ENCODE measurements at places on chromosomes 6 and 20.

- no peak for DNase-seq
These were observed 376.9 kb downstream of the RNGTT start for GRCh38 chr6:88586371-88587149.

DNA sequence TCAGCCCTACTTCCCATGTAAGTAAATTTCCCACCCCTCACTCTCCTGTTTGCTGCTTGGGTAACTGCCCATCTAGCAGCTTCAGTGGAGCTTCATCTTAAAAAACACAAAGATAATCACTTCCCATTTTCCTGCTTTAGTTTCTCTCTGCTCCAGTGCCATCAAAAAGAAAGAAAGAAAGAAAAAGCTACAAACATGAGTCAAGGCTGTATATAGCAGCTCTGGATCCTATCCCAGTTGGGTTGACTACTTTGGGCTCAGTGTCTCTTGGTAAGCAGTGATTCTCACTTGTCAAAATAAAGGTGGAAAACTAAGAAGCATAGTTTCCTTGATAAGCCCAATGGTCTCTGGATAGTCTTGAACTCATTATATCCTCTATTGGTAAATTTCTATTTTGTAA, 48.7 kb upstream of the SRPK1 start:
- no peak for DNase-seq

DNA sequence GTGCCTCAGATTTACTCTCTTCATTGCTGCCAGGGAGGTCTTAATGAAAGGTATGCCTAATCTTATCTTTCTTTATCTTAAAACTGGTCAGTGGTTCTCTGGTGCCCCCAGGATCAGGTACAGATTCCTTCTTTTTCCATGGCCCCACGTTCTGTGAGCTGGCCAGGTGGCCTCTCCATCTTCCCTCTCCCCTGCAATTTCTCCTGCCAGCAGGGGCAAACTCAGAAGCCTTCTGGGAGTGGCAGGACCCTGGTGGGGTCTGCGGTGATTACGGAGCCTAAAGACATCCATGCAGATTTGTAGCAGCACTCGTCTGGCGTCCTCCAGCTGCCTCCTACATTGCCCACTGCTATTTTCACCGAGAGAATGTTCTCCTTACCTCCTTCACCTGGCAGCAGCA, 95.8 kb downstream of the CCDC170 start:
- DNase-seq: no peak

- no peak for DNase-seq
These were observed 38.4 kb upstream of the LRRC1 start for GRCh38 chr6:53756396-53756795.

- DNase-seq: no peak
These were observed 16.0 kb downstream of the AKAP12 start for GRCh38 chr6:151255811-151256210.

DNA sequence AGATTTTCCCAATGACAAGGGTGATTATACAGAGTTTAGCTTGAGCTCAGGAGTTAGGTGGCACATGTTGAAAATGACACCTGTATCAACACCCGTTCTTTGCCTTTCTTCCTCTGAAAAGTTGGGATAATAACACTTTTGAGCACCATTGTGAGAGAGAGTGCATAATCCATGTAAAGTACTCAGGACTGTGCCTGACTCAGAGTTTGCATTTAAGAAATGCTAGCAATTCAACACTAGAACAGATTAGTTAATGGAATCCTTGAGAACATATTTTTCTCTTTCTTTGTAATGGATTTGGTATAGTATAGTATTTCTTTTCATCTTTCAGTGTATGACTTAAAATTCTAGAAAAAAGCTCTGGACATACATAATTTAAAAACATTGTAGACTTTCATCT, 449.2 kb downstream of the GJA1 start:
- DNase-seq: no peak

DNA sequence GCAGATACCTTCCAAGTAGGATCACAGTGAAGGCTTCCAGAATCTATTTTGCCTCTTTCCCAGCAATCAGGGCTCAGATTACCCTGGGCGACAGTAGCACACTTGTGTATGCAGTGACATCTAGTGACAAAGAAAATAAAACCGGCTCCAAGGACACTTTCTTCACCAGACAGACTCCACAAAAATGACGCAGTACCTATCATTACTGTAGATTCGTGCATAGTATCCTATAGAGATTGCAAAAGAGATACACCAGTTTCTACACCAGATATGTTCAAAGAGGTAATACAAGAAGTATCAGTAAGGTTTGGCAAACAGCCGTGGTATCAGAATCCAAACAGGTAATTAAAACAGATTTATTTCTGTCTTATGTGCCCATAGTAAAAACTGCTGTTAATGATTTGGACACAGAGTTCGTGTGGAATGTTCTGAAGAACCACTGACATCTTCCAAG, 600.4 kb upstream of the JAG1 start:
- no peak for DNase-seq

- no peak for DNase-seq
These were observed 1.0 kb downstream of the SYNE1 start for GRCh38 chr6:152636021-152636608.

DNA sequence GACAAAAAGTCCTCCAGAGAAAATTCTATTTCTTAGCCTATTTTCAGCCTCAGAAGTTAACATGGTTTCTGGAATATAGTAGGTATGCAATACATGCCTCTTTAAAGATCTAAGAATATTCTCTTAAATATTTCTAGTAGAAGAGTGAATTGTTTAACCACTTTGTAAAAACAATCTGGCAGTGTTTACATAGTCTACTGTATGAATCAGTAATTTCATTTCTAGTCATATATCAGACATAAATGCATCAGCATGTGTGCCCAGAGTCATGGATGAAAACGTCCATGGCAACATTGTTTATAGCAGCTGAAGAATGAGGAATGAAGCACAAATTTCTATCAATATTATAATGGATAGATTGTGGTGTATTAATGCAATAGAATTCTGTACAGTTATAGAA, 124.9 kb downstream of the NKAIN2 start:
- no peak for DNase-seq

- DNase-seq: no peak
These were observed 5.6 kb upstream of the BLCAP start for GRCh38 chr20:37533154-37533715.

DNA sequence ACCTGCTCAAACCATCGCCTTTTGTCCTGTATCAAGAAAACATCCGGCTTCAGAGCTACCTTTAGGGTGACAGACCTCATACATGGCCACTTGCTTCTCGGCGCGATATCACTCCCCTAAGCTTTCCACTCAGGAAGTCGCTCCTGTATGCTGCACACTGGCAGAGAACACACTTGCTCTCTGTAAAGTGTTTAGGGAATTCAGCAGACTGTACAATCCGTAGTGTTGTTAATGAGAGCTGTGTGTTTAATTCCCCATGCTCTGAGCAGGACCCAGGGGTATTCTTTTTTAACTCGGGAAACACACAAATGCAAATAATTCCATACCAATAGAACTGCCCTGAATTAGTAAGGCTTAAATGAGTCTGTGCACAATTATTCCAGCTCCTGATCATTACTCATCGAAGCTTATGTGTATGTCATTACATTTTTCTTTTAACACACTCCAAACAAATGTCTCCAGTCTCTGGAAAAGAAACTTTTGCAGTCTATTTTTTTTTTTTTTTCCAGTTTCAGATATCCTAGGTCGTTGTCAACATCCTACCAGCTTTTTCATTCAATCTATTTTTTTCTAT, 338.7 kb upstream of the ARID1B start:
- DNase-seq: no peak

DNA sequence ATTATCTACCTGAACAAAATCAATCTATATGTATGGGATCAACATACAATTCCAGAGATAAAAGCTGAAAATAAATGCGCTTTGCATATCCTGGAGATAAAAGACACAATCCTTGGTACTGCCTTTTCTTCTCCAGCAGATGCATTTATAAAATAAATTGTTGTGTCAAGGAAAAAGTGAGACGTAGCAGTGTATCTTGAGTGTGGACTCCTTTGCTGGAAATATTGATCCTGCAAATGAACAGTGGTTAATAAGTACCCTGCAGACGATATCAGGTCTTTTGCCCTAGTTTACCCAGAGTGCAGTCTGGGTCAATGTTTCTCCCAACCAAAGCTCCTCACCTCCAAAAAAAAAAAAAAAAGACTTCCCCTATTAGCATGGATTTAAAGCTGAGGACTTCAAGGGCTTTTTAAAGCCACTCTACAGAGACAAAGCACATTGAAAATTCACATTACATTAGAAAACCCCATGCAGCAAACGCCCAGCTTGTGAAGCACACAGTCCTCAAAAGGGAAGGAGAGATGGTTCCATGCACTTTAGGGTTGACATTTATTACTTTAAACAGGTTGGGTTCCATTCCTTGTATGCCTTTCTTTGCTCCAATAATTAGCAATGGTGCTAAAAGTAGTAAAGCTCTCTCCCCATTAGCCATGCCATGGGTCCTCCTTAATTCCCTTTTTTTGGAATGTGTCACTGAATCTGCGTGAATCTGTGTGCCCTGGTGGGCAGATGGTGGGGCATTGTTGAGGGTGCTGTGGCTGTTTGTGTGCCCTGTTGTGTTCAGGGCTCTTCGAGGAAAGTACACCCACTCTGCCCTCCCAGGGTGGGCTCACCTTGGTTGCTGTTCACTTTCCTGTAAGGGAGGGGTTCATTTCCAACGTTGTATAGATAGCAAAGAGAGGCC, 21.1 kb downstream of the FOXA2 start:
- DNase-seq: no peak

- peak; percentile 14 for DNase-seq
These were observed 139.7 kb downstream of the PRDM13 start for GRCh38 chr6:99746261-99746895.

DNA sequence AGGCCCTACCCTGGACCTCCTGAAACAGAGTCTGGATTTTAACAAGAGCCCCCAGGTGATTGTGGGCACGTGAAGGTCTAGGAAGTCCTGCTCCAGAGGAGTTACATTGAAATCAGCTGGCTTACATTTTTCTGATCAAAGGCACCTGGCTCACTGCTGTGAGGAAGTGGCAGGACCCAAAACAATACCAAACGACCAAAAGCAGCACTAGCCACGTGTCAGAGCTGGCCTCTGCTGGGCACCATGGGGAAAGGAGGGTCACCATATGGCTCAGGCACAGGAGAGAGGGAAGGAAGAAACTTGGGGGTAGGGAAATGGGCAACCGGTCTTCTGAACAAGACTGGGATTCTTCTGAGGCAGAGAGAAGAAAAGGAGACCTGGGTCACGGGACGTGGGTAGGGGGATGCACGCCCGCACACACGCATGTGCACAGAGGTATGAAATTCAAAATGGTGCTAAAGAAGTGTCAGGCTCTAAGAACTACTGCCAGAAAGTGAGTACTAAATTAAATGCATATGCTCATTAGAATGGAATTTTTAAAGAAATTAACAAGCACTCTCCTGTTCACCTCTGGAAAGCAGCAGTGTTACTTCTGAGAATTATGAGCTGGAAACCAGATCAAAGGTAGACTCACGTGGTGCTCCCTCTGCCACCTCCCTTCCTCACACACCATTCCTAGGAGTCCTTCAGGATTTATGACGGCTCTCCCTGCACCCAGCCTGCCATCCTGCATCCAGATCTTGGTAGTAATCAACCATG, 113.6 kb downstream of the TRERF1 start:
- DNase-seq: no peak

DNA sequence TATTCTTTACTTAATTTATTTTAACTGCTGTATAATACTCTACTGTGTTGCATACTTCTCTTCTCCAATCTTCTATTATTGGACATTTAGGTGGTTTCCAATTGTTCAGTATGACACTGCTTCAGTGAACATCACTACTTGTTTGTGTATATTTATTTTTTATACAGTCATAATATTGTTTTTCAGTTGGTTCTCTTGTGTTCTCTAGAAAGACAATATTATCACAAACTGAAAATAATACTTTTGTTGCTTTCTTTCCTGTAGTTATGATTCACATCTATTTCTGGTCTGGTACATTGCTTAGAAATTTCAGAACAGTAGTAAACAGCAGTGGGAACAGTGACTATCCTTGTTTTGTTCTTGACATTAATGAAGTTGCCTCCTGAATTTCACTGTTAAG, 62.8 kb upstream of the GTSF1L start:
- no peak for DNase-seq

DNA sequence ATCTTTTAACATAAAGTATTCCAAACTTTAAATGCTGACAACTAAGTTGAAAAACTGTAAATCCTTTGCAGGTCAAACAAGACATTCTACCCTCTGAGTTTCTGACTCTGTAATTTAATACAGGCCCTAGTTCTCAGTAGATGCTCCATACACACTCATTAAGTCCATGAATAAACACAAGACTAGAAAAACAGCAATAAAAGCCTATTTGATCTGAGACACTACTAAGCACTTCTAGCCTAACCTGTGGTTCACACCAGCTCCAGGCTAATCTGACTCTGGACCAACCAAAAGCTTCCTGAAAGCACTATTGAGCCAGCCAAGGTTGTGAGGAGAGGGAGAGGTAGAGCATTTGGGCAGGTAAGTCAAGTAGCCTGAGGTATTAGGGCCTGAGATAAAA, 103.9 kb downstream of the EPM2A start:
- DNase-seq: no peak

GRCh38 chr6:123529058-123529457, 107.7 kb downstream of the TRDN start:
- DNase-seq: no peak

- DNase-seq: no peak
These were observed 37.4 kb downstream of the CITED2 start for GRCh38 chr6:139337001-139337400.

- DNase-seq: no peak
These were observed 296.5 kb downstream of the THBS2 start for GRCh38 chr6:168956884-168957730.

- DNase-seq: no peak
These were observed 84.9 kb downstream of the BTBD9 start for GRCh38 chr6:38554700-38555413.

GRCh38 chr6:157861814-157862213, 38.8 kb downstream of the SNX9 start:
- DNase-seq: no peak
